Activated CD4-positive, alpha-beta T cell treated with anti-CD3 and anti-CD28 coated beads, Interleukin-2, amount 50 U/mL, for 24 hours (primary cell): ENCODE measurements at places on chromosomes 16 and 17.
A peak's percentile ranks its signal among the peaks of the same experiment; 100 is the strongest.

DNA sequence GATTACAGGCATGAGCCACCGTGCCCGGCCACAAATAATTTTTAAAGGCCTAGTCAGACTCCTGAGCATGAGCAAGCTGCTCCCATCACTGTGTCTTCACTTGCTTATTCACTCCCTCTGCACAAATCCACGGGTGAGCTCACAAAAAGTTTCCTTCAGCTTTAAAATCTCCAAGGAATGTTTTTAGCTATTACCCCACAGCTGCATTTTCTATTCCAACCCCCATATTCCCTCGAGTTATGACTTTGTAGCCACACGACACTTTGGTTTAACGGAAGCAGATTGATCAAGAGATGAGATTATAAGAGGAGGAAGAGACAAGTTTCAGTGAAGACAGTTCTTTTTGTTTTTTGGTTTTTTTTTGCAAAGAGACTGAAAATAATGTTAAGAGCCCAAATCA is 49.1 kb upstream of the SLC25A19 start:
- DNase-seq = no peak

DNA sequence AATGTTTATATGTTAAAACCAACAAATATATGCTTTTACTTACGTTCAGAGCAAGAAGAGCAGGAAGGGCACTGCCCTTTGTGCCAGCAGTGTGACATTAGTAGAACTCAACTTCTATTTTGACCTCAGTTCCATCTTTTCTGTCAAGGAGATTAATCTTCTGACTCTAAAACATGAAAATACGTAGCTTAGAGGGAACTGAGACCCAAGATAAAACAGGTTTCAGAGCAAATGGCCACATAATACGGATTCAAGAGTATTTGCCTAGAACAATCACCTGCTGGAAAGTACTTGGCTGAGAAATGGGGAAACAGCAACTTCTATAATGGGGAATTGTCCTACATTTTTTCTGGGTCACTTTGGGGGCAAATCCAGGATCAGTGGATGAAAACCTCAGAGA is 22.2 kb downstream of the MYL4 start:
- no peak for DNase-seq

GRCh38 chr17:43822570-43823190 is 10.3 kb downstream of the MPP3 start:
- no peak for DNase-seq

GRCh38 chr16:17356243-17356933 is 114.4 kb downstream of the XYLT1 start:
- no peak for DNase-seq

DNA sequence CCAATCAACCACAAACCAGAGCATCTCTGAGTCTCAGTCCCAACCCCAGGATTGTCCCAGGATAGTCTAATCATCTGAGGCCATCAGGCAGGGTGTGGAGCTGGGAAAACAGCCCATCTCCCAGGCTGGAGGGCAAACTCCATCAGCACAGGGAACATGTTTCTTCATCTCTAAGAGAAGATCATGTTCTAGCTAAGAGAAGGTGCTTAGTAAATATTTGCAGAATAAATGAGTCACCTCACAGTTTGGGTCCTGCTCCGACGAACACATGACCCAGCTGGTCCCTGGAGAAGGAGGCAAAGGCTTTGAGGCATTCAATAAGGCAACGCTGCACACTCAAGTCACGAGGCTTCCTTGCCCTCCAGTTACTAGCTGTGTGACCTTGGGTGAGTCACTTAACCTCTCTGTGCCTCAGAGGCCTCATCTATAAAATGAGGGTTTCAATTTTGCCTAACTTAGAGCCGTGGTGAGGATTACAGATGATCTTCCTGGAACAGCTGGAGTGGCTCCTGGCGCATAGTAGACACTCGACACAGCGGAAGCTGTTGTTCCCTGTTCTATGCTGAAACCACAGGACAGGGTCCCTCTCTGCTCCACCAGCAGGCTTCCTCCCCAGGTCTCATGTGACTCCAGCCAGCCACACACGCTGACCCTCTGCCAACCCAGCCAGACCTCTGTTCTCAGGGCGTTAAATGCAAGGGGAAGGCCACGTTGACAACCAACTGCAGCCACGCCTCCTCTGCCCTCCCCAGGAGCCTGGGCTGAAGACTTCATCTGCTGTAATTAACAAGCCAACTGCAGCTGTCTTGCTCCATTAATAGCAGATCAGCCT is 10.3 kb upstream of the RPL38 start:
- no peak for DNase-seq

DNA sequence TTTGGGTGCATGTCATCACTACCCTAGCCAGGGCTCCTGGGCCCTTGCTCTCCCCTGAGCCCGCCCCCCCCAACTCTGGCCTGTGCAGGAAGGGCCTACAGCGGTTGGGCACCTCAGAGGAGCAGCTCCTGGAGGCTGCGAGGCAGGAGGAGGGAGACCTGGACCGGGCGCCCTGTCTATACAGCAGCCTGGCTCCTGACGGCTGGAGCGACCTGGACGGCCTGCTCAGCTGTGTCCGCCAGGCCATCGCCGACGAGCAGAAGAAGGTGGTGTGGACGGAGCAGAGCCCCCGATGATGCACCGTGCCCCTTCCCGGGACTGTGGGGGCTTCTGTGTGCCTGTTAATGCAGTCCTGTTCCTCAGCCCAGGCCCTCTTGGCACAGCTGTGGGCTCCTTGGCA is 12.1 kb downstream of the SGSH start:
- no peak for DNase-seq

DNA sequence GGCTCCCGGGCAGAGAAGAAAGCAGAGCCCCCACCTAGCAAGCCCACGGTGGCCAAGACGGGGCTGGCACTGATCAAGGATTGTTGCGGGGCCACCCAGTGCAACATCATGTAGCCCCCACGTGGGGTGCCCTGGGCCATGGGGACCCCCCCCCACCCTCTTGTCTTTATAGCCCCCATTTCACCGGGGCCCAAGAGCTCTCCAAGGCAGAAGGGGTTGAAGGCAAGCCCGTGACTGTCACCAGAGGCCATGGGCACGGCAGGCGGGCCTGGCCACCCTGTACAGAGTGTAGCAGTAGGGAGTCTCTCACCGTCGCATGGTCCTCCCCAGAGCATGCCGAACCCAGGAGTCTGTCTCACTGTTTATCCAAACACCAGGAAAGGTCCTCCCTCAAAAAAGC is 56.2 kb downstream of the MARF1 start:
- no peak for DNase-seq

GRCh38 chr17:290626-291025 is 62.0 kb downstream of the RPH3AL start:
- DNase-seq = no peak

- peak; percentile 26 for DNase-seq
Observed at GRCh38 chr16:53912155-53912554, 208.2 kb downstream of the FTO start.

DNA sequence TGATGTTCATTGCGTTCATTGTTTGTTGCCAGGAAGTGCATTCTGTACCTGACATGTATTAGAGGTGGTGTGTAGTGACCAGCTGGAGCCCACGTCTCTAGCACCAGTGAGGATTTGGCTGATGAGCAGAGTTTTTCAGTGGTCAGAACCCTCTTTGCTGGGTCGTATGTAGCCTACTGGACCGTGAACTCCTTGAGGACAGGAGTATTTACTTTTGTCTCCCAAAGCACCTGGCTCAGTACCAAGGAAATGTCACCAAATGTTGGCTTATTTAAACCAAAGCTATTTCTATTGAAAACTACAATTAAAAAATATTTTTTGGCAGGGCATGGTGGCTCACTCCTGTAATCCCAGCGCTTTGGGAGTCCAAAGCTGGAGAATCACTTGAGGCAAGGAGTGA is 262.7 kb downstream of the SNX29 start:
- DNase-seq = no peak

DNA sequence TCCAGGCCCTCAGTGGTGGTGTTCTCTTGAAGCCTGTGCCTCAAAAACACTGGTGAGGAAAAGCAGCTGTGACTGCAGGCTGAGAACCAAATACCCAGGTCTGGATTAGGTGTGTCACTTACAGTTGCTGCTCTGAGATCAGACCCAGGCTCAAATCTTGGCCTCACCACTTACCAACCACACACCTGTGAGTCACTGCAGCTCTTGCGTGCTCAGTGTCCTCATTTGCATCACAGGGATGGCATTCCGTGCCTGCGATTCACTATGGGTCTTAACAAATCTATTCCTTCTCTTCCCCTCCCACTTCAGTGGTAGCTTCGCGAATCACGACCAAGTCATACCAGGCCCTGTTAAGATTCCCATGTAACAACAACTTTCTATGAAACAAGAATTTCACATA is 233.4 kb upstream of the HSBP1 start:
- no peak for DNase-seq

- DNase-seq = no peak
Observed at GRCh38 chr17:53844491-53845107, 21.9 kb downstream of the KIF2B start.

DNA sequence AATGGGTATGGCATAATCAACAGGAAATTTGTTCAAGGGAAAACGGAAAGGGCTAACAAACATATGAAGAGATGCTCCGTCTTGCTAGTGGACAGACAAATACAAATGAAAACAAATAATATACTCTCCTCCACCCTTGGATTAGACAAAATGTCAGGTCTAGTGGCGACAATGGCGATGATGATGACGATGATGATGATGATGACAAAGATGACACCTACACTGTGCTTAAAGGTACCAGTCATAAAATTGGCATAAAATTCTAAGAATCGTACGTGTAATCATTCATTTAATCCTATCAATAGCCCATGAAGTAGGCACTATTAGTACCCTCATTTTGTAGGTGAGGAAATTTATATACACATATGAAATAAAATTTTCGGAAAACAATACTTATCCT is 174.6 kb downstream of the PMP22 start:
- no peak for DNase-seq

DNA sequence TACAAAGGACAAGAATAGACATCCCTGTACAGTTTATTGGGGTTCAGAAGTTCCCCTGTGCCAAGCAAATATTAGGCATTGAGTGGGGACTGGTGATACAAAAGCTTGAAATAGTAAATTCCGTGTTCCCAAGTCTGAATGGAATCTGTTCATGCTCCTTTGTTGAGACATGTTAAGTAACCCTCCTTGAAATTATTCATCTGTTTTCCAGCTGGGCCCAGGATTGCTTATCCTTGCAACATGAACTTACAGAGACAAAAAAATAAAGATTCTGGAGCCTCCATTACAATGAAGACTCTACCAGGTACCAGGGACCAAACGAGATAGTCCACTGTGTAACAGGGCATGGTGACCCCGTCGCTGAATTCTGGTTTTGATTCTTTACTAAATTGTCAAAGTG is 6.1 kb upstream of the CCL8 start:
- DNase-seq = no peak

DNA sequence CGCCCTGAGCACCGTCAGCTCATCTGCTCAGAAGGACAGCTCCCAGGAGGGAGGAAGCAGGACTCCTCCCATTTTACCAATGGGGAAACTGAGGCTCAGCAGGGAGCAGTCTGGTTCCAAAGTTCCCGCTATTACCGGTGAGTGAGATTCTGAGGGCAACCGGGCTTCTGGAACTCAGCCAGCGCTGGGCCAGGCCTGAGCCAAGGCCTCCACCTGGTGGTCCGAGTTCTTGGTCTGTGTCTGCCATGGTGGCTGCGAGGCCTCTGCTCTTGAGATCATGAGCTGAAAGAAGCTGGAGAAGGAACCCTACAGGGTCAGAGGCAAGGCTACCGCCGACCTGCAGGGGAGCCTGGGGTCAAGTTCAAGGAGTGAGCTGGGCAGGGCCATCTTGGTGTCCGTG is 110.8 kb upstream of the GSE1 start:
- no peak for DNase-seq

DNA sequence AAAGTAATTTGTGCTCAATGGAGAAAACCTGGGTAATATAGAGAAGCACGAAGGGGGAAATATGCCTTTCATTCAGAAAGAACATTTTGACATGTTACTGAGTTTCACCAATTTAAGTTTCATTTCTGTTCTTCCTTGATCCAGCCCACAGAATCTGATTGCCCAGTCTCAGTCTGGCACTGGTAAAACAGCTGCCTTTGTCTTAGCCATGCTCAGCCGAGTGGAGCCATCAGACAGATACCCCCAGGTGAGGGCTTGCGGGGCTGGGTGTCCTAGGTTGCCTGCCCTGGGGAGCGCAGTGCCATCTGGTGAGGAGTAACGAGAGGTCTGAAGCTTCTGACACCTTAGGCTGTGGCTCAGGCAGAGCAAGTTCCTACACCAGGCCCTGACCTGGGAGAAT is 17.7 kb downstream of the DDX19A start:
- no peak for DNase-seq

DNA sequence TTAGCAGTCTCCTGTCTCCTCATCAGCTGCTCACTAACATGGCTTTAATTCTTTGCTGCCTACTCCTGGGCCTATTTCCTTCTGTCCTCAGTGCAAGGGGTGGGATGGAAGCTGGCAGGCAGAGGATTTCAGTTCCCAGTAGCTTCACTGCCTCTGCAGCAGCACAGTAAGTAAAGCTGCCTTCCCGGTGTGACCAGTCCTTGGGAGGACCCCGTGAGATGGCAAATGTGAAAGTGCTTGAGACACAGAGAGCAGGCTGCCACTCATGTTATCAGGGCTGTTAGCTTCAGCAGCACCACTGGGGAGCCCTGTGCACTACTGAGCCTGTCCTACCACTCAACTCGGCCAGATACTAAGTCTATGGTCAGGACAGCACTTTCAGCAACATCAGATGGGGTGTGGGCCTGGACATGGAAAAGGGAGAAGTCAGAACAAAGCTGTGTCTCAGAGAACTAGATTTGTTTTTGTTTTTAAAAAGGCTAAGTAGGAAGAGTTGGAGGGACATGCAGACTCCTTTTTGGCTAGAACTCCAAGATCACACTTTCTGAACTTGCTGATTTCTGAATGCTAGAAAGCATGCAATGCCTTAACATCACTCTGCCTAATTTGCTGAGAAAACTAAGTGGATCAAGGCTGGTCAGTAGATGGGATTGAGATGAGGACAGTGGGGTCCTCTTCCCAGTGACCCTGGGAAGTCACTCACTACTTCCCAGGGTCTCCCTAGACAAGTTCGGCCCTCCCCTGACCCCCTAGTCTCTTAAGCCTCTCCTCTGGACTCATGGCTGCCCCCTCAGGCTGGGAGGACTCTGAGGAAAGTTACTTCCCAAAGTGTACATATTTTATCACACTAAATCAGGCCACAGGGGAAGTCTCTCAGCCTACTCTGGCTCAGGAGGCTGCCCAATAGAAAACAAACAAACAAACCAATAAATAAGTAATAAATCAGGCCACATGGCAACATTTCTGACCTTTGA is 1.1 kb downstream of the ACSF2 start:
- no peak for DNase-seq

DNA sequence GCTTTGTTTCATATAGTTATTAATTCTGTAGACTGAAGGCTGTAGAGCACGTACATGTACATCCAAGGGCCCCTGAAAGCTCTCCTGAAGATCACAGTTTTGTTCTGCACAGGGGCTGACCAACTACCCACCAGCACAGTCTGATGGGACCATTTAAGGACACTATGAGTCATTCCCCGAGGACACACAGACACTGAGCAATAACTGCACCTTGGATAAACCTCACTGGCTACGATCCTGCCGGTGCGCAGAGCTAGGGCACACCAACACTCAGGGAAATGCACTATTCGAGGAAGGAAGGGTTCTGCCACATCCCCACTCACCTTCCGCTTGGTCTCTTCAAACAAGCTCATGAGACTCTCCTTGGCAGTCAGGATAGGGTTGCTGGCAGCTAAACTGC is 20.3 kb downstream of the SMG6 start:
- no peak for DNase-seq

GRCh38 chr16:7805686-7806396 is 473.2 kb downstream of the RBFOX1 start:
- no peak for DNase-seq

GRCh38 chr16:81095953-81096714 is at the start of gene GCSH:
Gene GCSH, minus strand, starts transcription at chr16:81096395. Its CDS starts 117 bp downstream, at chr16:81096278.
- DNase-seq = peak; percentile 91
